ENCODE measurements at places on chromosomes 5 and 9. TPM values are rescaled to one million over a fixed set of nuclear protein-coding genes. Genes with fewer than 3 reads are reported as not detected.

DNA sequence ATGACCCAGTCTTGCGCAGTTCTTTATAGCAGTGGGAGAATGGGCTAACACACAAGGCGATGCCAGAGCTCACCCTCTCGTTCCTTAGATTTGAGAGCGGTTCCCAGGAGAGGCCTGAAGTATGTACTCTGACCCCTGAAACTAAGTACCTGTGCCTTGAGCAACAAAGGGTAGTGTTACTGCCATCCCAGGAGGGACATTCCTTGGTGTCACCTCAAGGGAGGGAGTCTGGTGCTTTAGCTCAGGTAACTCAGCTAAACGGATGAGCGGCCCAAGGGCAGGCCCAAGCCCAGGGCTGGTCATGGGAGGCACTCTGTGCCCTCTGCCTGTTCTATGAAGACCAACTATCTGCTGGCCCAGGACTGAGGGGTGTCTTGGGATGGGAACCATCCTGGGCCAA lies 20.2 kb downstream of the KYAT1 start:
- no peak for DNase-seq

DNA sequence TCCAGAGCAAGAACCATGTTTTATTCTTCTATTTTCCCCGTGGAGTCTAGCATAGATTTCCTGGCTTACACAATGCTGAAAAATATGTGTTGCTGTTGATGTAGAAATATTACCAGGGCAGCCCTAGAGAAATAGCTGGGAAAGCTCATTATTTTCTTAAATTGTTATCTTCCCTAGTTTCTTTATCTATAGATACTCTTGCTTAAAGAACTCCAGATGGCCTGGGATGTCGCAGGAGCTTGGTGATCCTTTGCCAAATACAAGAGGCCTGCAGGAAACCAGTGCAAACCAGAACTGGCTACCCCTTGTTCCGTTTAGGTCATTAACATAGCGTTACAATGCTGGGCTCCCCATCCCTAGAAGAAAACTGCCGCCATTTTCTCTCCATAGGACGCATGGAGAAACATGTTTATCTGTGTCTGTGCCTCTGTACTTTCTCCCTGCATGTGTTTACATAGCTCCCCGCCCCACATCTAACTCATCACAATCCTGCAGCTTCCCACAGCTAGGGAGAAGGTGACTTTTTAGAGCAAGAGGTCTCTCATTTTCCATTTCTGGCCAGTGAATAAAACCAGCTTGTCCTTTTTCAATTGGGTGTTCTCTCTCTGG lies 6.4 kb downstream of the PRLR start:
- no peak for DNase-seq

- DNase-seq: no peak
Observed at GRCh38 chr5:53429706-53430105, 50.7 kb upstream of the FST start.

- DNase-seq: peak; percentile 65
Observed at GRCh38 chr9:117763314-117763713, 59.1 kb downstream of the TLR4 start.

- DNase-seq: no peak
Observed at GRCh38 chr5:74248576-74248975, 392.0 kb downstream of the ENC1 start.

- DNase-seq: no peak
Observed at GRCh38 chr9:11874414-11874813, 818.8 kb upstream of the TYRP1 start.

DNA sequence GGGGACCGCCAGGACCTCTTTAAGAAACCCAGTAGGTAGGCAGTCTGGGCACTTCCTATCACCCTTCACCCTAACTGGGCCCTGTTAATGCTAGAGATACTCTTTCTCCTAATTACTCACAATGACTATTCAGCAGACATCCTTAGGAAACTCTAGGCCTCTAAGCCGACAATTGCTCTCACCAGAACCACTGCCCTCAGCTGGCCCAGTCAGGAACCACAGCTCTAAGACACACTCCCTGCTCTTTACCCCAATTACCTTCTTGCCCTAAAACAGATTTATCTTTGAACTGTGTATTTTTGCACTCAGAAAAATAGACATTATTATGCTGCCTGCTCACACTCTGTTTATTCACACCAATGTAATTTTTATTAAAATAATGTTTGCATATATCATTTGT lies 432.6 kb upstream of the SLC30A5 start:
- peak; percentile 19 for DNase-seq

- DNase-seq: no peak
Observed at GRCh38 chr9:89659473-89659872, 54.7 kb downstream of the GADD45G start.

DNA sequence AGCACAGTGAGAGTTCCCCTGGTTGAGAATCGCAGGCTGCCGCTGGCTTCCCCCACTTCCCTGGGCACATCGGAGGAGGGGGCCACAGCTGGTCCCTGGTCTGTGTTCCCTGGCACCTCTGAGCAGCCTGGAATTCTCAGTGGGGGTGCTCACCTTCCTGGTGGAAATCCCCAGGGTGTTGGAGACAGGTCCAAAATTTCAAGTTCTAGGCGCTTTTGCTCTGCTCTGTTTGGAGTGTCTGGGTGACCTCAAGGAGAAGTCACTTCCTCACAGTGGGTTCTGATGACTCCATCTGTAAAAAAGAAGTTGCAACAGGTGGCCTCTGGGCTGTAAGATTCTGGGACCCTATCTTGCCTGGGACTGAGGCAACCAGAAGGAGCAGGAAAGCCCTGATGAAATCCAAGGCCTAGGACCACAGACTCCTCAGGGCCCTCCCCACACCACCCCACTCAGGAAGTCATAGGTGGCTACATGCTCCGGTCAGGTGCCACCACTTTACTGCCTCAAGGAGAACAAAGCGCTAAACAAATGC lies at the start of gene TRAF1:
TRAF1 (minus strand) TSS at position 400 of the 532 bp plus-strand sequence. CDS start 721 bp downstream, outside the sequence.
- peak; percentile 37 for DNase-seq

DNA sequence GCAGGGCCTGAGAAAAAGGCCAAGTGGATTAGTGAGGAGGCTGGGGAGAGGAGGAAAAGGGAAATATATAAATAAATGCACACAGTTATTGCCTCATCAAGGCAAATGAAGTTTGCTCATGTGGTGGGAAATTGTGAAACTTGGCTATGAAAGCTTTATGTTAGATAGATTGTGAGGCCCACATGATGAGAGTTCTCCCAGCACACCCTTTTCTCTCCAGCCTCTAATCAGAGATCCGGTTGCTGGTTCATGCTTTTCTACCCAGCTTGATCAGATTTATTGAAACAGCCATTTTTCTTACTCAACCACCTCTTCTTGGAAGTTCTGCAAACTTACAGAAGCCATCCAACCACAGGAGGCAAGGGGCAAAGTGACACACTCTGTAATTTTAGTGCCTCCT lies 125.8 kb upstream of the KLF4 start:
- DNase-seq: no peak

DNA sequence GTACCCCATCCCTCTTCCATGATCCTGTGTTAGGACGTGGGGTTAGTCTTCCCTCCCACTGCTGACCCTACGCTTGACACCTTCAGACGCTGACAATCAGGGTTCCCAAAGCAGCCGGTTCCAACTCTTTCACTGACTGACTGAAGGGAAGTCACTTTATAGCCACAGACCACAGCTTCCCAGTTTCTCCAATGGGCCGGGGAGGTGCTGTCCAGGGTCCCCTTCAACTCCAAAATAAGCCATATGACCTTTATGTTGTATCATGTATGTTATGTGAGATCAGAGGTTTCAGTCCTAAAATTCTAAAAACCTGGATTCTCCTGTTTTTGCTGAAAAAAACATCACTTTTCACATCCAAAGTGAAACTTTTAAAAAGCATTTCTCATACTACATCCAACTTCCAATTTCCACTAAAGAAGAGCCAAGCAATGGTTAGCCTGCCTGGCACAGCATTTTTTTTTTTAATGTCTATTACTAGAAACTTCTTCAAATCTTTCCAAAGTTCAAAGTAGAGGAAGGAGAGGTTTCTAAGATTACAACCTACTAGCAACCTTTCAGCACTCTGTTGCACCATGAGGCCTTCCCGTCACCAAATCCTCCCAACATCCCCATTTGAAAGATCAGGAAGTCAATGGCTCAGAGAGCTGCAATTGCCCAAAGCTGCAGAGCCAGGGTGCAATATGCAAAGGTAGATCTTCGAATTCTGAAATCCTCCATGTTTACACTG lies 5.2 kb downstream of the EPB41L4B start:
- no peak for DNase-seq

- peak; percentile 89 for DNase-seq
Observed at GRCh38 chr5:124745928-124746915, at the start of gene ZNF608. ZNF608 (minus strand) TSS chr5:124746639; CDS start chr5:124744989, 1,650 bp downstream.

- peak; percentile 20 for DNase-seq
Observed at GRCh38 chr9:32348106-32348695, 36.2 kb upstream of the ACO1 start.

DNA sequence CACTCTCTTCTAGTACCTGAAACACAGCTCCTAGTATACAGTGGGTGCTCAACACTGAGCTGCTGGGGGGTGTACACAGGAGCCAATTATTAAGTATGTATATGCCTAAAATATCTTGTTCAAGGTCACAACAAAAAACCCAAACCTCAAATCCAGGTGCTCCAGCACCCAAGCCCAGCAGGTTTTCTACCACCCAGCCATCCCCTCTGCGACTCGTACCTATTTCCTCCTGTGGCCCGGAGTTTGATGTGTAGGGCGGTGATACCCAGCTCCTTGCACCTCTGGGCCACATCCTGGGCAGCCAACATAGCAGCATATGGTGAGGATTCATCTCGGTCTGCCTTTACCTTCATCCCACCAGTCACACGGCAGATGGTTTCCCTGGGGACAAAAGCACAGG lies 3.0 kb downstream of the RPS14 start:
- no peak for DNase-seq

DNA sequence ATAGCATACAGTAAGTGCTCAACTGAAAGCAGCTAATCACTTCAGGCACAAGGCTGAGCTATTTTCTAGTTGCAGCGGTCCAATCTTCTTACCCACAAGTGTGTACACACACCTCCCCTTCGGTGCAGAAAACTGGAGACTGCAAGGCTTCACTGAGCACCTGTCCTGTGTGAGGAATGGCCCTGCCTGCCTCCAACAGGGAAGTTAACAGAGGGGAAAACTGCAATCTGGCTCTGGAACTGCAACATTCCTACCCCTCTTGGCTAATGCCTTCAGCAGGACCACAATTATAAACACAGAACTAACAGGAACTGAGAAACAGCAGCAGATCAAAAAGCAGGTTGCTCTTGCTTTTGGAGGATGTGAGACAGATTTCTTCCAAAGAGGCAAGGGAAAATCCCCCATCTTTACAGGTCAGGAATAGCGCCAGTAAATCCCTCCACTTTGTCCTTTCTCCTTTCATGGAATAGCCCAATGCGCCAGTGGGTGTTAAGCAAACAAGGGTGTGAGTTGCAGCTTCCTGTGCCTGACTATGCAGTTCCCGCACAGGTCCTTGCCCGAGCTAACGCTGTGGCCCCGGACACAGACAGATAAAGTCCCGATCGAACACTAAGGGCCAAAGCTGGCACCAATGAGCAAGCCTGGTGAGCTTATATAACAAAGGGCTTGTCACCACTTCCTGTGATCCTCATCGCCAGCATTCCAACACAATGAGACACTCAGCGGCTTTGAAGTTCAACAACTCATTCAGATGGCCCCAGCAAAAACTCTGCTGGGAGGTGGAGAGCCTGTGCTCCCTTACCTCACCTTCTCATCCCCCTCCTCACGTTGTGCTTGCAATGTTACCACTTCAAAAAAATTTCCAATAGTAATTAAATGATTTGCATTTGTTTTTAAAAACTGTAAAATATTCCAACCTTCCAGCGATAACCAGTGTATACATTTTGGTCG lies 21.5 kb downstream of the SHB start:
- DNase-seq: peak; percentile 94

The FAM81B gene
- not detected for total RNA-seq

The CEL gene
- total RNA-seq: 0.57 TPM

The GHR gene
- 0.26 TPM for total RNA-seq

The SPATA31E1 gene
- total RNA-seq: not detected
